ENCODE measurements at places on chromosomes 1 and 21.

- no peak for DNase-seq
Measured at GRCh38 chr1:181151378-181152326, 63.2 kb downstream of the IER5 start.

- DNase-seq: no peak
Measured at GRCh38 chr1:243944429-243945160, 94.6 kb upstream of the AKT3 start.

- peak; percentile 8 for DNase-seq
Measured at GRCh38 chr1:246784621-246785493, 60.6 kb downstream of the SCCPDH start.

DNA sequence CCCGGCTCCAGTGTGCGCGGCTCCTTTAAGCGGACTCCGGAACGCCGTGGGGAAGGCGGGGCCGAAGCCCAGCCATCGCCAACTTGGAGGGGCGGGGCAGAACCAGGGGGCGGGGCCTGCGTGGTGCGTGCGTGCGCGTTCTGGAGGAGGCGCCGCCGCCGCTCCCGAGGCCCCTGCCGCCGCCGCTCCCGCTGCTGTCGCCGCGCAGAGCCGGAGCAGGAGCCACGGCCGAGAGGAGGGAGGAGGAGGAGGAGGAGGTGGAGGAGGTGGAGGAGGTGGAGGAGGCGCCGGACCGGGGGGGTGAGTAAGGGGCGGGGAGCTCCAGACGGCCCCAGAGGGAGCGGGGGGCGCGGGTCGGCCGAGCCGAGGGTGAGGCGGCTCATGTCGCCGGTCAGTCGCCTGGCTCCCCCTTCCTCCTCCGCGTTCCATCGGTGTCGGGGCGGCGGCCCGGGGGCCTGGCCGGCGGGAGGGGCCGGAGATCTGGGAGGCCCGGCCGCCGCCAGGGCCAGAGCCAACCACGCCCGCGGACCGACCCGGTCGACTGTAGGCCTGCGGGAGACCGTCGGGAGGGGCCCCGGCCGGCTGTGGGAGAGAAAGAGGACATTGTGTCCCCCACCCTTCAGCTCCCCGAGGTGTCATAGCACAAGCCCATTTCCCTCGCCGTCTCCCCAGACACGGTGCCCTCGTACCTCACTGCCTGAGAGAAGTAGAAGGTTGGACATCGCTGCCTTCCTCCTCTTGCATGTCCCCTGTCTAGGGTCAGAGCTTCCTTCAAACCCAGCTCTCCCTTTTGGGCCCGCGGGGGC is at the start of gene RAP1A:
RAP1A (plus strand) TSS at position 155 of the 806 bp plus-strand sequence. CDS start 71,572 bp downstream, outside the sequence.
- DNase-seq: peak; percentile 96

GRCh38 chr1:20538227-20538626 is 14.1 kb upstream of the FAM43B start:
- no peak for DNase-seq

DNA sequence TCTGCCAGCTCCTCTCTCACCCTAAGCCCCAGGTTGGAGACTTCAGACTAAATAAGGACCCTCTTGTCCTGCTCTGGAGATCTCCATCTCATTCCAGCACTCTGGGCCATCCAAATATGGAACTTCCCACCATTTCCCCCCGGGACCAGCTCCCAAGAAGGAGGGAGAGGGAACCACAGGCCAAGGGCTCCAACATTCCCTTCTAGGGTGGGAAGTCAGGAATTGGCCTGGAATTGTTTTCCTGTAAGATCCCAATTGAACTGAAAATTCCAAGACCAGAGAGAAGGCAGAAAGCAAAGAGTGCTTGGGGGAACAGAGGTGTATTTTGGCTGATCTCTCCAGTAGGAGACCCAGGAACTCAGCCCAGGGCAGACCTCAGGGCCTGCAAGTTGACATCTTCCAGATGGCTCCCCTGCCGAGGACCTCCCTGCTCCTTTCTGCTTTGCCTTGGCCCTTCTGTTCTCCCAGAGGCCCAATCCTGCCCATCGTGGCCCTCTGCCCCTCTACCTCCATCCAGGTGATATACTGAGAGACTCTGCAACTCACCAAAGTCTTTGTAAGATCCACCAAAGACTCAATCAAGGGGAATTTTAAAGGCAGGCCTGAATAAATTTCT is 14.9 kb downstream of the CSRP1 start:
- no peak for DNase-seq

DNA sequence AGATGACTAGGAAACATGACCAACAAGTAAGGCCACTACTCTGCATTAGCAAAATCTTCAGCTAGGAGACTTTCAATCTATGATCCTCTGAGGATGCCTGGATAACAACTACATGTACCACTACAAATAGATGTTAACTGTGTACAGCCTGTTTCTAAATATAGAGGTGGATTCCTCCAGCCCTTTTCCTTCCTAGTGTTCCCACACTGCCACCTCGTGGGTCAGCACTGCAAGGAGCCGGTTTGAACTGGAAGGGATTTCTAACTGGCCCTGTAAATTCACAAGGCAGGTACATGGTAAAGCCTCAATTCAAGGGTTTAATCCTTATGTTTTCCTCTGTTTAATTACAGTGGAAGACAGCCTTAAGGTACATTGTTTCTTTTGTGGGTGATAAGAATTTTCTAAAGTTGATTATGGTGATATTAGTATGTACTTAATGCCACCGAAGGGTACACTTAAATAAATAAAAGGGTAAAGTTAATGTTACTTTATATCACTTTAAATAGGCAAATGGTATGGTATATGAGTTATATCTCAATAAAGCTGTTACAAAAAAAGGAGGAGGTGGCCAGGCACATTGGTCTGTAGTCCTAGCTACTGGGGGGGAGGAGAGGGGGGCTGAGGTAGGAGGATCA is 14.4 kb downstream of the SMYD3 start:
- DNase-seq: peak; percentile 42

GRCh38 chr1:70840260-70840953 is 207.2 kb downstream of the PTGER3 start:
- DNase-seq: no peak

GRCh38 chr1:201060586-201060985 is 37.1 kb upstream of the KIF21B start:
- no peak for DNase-seq

DNA sequence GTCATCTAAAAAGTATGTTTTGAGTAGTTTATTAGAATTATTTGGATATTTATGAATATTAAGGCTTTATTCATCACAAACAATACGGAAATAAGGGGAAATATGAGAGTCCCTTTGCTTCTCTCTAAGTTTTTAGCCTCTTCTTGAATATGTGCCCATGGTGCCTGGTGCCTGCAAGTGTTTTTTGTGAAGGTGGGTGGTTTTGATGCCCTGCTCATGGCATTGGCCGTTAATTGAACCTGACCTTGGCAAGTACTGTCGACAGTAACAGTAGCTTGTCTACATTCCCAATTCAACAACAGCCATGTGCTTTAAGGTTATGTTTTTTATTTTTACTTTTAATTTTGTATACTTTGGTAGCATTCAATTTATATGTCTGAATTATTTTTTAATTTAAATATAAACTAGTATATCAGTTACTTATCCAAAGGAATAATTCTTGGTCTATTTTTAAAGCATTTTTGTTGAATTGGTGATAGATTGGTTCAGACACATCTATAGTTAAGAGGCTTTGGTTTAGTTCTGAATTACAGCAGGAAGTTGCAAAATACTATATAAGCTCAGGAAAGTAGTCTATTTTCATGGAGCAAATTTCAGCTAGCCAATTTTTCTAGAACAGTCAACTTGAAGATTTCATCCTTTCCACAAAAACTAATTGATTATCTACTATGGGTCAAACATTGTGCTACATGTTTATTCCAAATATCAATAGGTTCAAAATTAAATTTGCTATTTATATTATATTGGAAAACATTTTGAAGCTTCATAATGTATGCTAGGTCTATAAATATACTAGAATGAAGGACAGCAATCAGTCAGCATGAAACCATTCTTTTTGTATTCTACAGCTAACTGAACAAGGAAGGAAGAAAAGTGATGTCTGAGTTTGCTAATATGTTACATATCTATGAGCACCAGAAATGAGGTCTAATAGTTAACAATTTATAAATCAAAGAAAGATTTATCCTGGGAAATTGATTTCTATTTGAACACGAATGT is 184.4 kb downstream of the MRPL39 start:
- DNase-seq: no peak

- DNase-seq: no peak
Measured at GRCh38 chr1:41925712-41926111, 7.0 kb upstream of the HIVEP3 start.

- no peak for DNase-seq
Measured at GRCh38 chr1:112172294-112172882, 182.9 kb upstream of the KCND3 start.

DNA sequence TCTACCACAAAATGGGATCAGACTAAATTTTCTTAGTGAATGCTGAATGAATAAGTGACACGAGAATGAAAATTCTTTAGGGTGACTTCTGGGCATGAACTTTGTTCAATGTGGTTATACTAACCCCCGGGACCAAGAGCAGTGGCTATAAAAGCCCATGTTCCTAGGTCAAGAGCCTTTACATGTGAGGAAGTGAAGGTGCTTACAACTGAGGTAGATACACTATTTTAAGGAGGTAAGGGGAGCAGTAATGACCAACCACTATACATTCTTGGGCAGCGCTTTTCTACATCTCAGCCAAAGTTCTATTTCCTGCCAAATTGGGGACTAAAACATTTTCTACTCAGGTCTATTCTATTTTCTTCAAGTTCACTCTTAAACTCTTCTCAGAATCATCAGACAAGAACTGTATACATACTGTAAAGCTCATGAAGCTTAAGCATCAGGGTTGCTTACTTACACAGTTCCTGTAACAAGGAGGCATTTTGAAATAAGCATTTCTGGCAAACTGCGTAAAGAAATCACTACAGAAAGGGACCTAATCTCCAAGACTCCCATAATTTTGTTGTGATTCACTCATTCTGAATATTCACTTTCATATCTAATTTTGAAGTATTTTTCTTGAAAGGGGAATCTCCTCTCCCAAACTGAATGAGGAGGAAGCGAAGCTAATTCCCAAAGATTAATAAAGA is 8.5 kb upstream of the ARHGAP29 start:
- DNase-seq: no peak

DNA sequence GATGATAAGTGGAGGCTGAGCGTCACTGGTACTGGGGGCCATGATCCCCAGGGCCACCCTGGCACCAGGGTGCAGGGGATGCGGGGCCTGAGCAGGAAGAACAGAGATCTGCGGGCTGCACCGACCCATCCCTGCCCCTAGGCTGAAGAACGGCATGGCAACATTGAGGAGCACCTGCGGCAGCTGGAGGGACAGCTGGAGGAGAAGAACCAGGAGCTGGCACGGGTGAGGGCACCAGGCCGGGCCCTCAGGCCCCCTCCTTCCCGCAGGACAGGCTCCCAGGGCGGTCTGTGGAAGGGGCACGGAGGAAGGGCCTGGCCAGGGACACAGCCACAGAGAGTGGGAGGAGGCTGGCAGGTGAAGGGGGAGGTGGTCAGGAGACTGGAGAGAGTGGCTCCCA is 21.8 kb downstream of the PPFIA4 start:
- no peak for DNase-seq

GRCh38 chr1:199701726-199702125 is 325.8 kb upstream of the NR5A2 start:
- no peak for DNase-seq

DNA sequence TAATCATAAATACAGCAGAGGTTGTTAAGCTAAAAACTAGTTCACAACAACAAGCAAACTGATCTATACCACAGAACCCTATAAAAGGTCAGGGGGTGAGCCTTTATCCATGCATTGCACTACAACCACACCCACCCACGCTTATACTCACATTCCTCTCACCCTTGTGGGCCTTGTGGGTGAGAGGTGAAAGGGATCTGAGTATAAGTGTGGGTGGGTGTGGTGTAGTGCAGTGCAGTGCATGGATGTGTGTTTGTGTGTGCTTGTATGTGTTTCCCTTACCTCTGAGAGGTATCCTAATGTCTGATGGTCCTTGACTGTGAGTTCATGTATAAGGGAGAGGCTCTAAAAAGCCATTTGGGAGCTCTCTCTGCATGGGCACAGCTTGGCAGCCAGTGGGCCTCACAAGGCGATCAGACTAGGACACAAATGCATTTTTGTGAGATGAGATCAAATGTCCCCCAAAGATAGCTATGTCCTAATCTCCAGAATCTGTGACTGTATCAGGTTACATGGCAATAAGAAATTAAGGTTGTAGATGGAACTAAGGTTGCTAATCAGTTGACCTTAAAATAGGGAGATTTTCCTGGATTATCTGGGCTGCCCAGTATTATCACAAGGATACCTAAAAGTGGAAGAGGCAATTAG is 95.5 kb upstream of the DPT start:
- DNase-seq: no peak

GRCh38 chr1:224565186-224565585 is 50.9 kb upstream of the CNIH3 start:
- DNase-seq: no peak

- DNase-seq: no peak
Measured at GRCh38 chr1:212669102-212669501, 30.5 kb downstream of the BATF3 start.

DNA sequence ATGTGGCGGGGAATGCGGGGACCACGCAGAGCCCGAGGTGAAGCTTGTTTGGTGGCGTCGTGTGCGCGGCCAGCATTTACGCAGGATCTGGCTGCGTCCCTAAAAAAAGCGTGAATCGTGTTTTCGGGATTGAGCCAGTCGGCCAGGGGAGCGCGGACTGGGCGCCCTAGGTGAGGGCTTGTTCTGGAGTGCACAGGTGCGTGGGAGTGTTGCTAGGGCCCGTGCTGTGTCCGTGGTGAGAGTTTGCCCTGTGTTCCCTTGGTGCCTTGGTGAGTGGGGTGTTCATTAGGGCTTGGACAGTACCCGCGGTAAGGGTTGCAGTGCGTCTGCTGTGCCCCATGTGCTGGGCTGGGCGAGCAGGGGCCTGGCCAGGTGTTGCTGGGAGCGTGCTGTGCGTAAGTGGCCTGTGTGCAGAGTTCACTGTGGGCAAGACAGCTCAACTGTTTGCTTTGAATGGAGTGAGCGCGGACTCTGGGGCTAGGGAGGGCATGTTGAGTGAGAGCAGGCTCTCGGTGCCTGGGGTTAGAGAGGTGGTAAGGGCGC is 673 bp downstream of the CD46 start:
- DNase-seq: peak; percentile 17

GRCh38 chr1:228794173-228794572 is 58.9 kb downstream of the RHOU start:
- DNase-seq: peak; percentile 40

GRCh38 chr1:28510970-28511440 is 5.2 kb downstream of the RCC1 start:
- DNase-seq: no peak

- no peak for DNase-seq
Measured at GRCh38 chr1:221782970-221783369, 41.1 kb upstream of the DUSP10 start.

- DNase-seq: no peak
Measured at GRCh38 chr1:236953151-236953700, 51.0 kb downstream of the MT1HL1 start.

Measured in CD4-positive, alpha-beta T cell treated with Interleukin-6 for 4 hours (primary cell).